ENCODE measurements at places on chromosomes 1 and 21.
A peak's percentile ranks its signal among the peaks of the same experiment; 100 is the strongest.

DNA sequence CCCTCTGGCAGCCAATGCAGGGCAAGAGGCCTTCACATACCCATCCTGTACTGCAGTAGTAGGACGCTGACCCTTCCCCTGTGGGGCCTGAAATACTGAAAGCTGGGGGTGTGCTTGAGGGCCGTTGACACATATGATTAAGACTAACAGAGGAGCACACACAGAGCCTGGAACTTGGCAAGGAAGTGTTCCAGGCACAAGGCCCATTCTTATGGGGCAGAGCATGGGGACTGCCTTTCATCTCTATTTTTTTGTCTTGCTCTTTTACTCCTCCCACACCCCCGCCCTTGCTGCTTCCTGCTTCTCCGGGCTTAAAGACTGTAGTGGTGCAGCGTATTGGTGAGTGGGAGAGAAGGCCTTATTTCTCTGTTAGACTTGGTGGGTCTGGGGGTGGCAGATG lies 137.4 kb downstream of the BACH1 start:
- DNase-seq = no peak

GRCh38 chr21:33836408-33836807 lies 79.2 kb downstream of the ATP5PO start:
- no peak for DNase-seq

DNA sequence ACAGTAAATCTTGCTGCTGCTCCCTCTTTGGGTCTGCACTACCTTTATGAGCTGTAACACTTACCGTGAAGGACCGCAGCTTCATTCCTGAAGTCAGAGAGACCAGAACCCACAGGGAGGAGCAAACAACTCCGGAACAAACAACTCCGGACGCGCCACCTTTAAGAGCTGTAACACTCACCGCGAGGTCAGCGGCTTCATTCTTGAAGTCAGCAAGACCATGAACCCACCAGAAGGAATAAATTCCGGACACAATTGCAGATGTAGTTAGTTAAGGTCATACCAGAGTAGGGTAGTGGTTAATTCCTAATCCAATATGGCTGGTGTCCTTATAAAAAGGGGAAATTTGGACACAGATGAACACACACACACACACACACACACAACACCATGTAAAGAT lies 37.7 kb downstream of the VTCN1 start:
- DNase-seq = no peak

- DNase-seq = no peak
Measured at GRCh38 chr1:187977298-187977697, 1148.5 kb downstream of the PLA2G4A start.

DNA sequence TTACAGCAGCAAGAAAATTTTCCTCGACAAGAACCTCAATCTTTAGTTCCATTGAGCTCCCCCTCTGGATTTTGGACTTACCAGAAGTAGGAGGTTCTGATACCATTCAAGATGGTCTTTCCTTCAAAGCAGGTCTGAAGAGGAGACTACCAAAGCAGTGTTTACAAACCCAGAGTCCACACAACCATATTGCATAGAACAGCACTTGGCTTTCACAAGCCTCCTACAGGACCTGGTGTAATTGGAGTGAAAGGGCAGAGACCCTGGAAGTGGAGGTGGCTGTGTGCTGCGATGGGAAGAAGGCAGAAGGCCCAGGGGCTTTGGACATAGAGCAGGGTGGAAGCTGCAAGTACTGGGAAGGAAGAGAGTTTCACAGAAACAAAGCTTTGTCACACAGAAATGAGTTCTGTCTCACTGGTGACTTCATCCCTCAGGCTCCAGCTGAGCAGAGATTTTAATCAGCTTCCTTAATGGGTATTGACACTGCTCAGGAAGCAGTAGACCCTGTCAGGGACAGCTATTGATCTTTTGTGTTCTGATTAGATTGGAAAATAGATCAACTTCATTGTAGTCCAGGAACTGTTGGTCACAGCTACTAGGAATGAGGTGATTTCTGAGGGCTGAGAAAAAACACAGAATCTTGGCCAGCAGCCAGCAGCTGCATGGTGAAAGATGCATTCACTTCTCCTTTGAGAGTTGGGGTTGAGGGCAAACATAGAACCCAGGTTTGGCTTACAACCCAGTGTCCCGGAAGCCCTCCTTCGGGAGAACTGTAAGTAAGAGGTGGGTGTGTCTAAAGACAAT lies 124.0 kb downstream of the SYT2 start:
- peak; percentile 17 for DNase-seq

DNA sequence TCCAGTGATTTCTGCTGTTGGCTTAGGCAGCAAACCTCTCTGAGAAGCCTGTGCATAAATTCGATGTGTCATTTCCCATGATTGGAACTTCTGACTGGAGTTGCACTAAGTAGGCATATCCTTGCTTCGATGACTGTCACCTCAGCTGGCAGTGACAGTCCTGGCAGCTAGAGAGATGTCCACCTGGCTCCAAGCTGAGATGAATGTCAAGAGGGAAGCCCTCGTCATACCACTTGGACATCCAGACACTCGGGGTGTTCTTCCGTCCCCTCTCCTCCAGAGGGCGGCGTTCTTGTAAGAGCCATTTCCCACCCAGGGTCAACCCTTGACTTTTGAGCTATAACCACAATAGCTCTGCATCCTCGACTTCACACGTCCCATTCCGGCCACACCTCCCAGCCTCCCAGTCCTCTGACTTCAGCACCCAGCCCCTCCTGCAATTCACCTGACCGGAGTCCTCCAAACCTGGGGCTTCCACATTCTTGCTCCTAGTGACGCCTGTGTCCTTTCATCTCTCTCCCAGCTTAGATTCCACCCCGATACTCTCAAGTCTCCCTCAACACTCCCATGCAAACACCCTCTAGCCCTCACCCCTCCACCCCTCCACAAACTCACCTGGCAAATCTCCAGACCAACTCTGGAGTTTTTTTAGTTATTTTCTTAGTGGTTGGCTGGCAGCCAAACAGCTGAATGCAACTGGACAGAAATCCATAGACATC lies 17.3 kb downstream of the CA6 start:
- DNase-seq = peak; percentile 55

DNA sequence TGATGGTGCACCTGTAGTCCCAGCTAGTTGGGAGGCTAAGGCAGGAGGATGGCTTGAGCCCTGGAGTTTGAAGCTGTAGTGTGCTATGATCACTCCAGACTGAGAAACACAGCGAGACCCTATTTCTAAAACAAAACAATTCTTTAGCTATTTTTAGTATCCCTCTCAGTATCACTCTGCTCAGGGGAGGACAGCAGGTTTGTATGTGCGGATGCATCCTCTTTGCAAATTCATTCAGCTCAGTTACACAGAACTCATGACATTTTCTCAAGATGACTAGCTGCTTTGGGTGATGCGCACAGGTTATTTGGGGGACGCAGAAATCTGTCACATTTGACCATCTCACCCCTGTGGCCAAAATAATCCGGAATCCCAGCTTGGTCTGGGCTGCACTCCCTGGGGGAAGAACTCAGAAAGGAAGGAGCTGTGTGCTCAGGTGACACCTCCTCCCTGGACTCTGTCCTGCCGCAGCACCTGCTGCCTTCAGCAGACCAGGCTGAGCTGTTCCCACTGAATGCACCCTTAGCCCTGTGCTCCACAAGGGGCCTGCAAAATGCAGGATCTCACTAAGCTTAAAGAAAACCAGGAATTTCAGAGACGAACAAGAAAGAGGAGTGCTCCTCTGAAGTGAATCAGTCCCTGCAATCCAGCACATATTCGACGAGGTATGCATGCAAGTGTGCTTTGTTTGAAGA lies 89.5 kb upstream of the PGBD5 start:
- no peak for DNase-seq

DNA sequence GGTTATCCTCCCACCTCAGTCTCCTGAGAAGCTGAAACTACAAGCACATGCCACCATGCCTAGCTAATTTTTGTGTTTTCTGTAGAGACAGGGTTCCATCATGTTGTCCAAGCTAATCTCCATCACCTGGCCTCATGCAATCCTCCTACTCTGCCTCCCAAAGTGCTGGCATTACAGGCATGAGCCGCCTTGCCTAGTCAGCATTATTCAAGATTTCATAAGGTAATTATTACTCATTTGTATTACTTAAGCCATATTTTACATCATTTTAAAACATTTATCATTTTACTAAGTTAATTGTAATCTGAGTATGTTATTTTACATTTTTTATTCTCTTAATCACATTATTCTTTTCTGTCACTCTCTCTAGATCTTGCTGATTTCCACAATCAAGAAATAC lies 1575.6 kb downstream of the NCAM2 start:
- no peak for DNase-seq

GRCh38 chr1:35120458-35121133 lies 41.4 kb downstream of the ZMYM1 start:
- DNase-seq = no peak

DNA sequence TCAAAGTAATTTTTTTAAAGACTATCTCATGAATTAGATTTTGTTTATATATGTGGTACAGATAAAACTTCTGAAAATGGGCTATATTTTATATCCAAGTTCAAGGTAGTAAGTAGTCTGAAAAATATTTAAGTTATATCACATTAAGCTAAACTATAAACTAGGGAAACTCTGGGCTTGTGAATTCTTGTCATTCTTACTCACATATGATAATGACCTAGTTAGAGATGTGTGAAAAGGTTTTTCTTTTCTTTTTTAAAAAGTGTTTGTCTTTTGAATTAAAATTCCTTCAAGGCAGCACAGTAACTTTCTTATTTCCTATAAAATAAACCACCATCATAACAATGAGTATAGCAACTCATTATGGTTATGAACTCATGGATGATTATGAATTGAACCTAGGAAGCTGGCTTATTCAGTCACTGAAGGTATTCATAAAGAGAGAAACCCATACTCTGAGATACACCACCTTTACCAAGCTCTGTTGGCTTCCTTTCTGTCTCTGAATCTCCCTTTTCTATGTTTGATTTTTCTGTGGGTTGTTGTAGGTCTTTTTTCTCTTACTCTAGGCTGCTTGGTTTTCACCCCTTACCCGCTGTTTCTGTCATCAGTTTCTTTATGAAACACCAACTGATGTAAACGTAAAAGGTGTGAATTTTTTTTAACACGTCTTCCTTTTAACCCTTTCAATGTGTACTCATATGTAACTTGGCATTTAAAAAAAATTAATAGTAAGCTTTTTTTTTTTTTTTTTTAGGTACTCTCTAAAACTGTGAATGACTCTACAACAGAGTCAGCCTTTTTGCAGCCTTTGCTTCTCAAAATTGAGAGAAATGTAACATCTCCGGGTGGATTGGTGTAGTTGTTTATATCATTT lies 25.2 kb downstream of the IL12RB2 start:
- DNase-seq = no peak

- no peak for DNase-seq
Measured at GRCh38 chr1:51600965-51601364, 15.9 kb upstream of the OSBPL9 start.

GRCh38 chr1:163054181-163054591 lies 15.0 kb upstream of the RGS4 start:
- no peak for DNase-seq

DNA sequence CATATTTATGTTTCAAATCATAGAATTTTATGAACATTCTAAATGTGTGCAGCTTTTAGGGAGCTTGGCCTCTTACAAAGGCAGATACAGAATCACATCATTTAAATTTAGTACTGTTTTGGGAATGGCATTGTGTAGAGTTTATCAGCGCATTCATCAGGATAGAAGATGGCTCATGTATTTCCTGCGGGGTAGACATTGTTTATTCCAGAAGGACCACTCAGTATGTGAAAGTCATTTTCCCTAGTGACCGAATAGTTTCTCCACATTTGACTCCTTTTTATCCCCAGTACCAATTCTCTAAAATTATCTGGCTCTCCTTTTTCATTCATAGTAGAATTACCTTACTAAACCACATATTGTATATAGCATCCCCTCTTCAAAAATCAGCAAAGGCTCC lies 981.9 kb upstream of the ADGRL4 start:
- DNase-seq = no peak

- DNase-seq = no peak
Measured at GRCh38 chr1:192171123-192171522, 12.9 kb downstream of the RGS18 start.

DNA sequence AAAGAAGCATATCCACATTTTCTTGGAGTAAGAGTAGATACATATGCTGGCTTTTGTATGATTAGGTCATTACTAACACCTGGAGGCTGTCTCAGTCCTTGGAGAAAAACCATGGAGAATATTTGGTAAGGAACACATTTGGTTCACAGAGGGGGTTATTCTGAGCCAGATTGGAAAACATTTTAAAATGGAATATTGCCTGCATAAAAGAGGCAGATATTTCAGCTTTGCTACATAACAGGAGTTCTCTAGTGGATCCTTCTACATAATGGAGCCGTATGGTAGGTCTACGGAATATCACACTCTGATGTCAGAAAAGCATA lies 415.1 kb downstream of the ADGRL2 start:
- DNase-seq = no peak

GRCh38 chr1:21966247-21967000 lies 10.4 kb upstream of the CELA3B start:
- DNase-seq = no peak

- peak; percentile 80 for DNase-seq
Measured at GRCh38 chr1:22420455-22421053, 31.1 kb upstream of the ZBTB40 start.

- no peak for DNase-seq
Measured at GRCh38 chr1:95364546-95364945, 130.5 kb downstream of the RWDD3 start.

Data from ACHN (cell line).